HTR-8/SVneo (cell line): ENCODE measurements at places on chromosomes 2 and 18.

DNA sequence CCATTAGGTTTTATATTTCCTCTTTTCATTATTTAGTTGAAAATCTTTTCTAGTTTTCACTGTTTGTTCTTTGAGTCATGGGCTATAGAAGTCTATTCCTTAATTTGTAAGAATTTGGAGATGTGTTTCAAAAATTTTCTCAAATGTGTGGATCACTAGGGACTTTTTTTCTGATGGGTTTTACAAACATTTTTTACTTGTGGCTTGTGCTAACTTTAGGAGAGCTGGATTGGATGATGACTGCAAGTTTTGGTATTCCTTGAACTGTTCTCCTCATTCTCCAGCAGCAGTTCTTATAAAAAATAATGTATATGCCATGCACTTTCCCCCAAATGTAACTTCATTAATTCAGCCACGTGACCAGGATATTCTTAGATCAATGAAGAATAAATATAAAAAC lies 94.7 kb upstream of the CWC22 start:
- no peak for DNase-seq

GRCh38 chr2:173866874-173867618 lies 98.1 kb downstream of the SP3 start:
- DNase-seq: no peak

DNA sequence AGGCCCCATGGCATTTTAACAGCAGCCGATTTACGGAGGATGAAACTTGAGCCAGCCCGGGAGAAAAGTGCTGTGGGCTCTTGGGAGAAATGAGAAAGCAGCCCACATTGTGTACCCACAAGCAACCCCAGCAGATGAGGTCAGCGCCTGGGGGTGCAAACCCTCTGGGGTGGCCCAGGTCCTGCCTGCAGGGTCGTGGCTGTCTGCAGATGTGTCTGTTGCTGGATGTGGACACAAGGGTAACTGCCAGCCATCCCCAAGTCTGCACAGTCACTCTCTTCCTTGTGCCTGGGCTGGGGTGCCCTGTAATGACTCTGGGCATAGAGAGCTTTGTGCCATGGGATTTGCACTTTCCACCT lies 170.8 kb downstream of the PRKCE start:
- DNase-seq: no peak

DNA sequence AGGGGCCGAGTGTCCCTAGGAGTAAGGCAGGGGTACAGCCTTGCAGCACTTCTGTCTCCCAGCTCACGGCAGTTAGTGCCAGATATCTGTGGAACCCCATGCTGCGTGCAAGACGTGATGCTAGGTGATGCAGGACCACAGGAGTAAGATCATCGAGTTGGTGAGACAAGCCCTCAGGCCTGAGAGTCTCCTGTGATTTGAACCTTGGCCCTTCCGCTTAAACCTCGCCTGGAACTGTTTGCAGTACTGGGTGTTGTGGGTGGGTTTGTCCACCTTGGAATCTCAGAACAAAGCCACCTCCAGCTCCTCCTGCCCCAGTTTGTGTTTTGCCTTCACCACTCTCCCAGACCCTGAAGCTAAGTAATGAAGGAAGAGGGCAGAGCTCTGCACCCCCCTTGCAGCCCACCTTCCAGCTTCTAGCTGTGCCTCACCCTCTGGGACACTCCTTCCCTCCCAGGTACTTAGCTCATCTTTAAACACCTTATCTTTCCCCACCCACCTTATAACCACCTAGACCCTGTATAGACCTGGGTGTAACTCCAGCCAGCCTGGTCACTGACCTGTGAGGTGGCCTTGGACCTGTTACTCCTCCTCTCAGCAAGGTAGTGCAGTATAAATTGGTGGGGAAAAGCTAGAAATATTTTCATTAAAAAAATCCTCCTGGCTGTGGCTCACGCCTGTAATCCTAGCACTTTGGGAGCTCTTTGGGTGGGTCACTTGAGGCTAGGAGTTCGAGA lies 6.6 kb downstream of the CNNM4 start:
- DNase-seq: no peak
